Skeletal muscle cell (primary cell): ENCODE measurements at places on chromosomes 2 and 18.

DNA sequence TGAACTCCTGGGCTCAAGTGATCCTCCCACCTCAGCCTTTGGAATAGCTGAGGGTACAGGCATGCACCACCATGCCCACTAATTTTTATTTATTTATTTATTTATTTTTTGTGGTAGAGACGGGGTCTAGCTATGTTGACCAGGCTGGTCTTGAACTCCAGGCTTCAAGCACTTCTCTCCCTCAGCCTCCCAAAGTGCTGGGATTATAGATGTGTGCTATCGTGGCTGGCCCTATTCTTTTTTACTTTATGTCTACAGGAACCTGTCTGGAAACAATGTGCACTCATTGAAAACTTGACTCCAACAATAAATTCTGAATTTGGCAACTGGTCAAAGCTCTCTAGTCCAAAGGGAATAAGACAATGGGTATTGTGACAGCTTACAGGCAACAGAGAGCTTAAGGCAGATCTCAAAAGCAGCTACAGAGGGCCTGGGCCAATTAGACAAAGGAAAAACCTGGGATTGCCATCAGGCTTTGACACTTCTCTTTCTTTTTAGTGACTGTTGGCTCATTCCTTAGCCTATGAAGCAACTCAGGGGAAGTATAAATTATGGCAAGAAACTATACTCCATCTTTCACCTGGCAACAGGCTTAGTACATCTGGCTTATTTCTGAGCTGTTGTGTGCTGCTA is 55.1 kb upstream of the RAPGEF4 start:
- DNase-seq = no peak

- DNase-seq = no peak
Measured at GRCh38 chr2:191866195-191866594, 19.3 kb upstream of the CAVIN2 start.

GRCh38 chr2:210363261-210363660 is 48.3 kb upstream of the MYL1 start:
- DNase-seq = no peak

GRCh38 chr2:224944707-224945547 is 97.3 kb downstream of the DOCK10 start:
- no peak for DNase-seq

- DNase-seq = no peak
Measured at GRCh38 chr2:155842103-155842502, 490.4 kb downstream of the NR4A2 start.

GRCh38 chr2:216081012-216081411 is 597 bp downstream of the PECR start:
- DNase-seq = no peak

DNA sequence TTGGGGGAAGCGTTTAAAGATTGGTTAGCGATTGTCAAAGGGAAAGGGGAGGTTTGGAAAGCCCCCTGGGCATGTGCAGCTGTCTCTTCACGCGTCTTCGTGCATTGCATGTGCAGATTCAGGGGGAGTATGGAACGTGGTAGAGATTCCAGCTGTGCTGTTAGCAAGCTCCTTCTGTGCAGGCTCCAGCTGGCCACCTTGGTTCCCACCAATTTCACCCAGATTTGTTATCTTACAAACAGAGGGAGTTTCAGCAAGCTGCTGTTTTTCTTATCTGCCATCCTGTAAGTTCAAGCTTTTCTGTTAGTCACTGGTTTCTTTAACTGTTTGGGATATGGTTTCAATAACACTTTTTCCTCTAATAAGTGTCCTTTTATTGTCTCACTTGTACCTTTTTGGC is 30.4 kb downstream of the FARP2 start:
- no peak for DNase-seq

DNA sequence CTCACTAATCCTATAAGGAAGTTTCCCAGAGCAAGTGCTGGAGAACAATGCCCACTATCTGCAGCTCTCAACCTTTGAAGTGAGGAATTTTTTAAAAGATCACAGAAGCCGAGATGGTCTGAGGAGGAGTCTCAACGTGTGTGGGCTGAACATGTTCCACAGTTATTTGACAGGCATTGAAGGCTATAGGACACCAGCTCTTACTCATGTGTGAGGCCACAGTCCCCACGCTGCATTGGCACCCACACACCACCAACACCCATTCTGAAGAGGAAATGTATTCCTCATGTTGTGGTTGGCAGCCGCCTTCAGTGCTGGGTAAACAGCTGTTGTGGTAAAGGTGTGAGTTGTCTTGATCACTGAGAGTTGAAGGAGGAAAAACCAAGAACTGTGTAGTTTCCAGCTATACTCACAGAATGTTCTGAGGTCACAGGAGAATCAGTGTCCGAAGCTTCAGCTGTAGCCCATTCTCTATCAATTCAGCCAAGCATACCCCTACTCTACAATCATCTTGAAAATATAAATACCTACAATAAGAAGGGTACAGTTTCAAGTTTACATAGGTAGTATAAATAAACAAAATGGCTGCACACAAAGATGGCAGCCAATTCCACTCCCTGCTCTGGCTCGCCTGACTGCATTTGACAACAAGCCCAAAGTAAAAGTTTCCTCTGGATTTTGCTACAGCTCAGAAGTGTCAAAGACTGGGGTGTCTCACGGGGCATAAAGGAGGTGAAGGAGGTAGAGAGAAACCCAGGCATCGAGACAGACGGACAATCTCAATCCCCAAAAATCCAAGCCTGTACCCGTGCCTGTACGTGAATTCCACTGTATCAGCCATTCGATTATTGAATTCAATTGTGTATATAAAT is 12.1 kb downstream of the CD226 start:
- no peak for DNase-seq

GRCh38 chr2:209113026-209113425 is 310.8 kb upstream of the MAP2 start:
- no peak for DNase-seq
